ENCODE measurements at places on chromosomes 12 and 14.

DNA sequence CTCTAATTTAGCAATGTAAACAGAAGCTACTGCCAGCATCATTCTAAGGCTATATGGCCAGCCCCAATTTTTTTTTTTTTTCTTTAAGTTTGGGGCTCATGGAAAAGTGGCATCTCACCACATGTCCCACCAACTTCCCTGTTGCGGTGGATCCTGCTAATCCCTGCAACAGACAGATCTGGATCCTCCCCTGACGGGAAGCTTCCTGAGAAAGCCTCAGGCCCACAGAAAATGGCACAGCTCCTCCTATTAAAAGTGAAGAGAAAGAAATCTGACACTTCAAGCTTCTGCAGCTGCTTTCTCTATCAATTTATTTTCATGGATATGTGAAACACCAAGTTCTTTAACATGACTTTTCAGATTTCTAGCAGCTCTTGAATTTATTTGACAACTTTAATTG, 433.8 kb upstream of the DCN start:
- no peak for DNase-seq

GRCh38 chr12:40819436-40820108, 127.3 kb downstream of the CNTN1 start:
- DNase-seq, result no peak

GRCh38 chr12:62533755-62534107, 67.1 kb downstream of the MON2 start:
- no peak for DNase-seq

DNA sequence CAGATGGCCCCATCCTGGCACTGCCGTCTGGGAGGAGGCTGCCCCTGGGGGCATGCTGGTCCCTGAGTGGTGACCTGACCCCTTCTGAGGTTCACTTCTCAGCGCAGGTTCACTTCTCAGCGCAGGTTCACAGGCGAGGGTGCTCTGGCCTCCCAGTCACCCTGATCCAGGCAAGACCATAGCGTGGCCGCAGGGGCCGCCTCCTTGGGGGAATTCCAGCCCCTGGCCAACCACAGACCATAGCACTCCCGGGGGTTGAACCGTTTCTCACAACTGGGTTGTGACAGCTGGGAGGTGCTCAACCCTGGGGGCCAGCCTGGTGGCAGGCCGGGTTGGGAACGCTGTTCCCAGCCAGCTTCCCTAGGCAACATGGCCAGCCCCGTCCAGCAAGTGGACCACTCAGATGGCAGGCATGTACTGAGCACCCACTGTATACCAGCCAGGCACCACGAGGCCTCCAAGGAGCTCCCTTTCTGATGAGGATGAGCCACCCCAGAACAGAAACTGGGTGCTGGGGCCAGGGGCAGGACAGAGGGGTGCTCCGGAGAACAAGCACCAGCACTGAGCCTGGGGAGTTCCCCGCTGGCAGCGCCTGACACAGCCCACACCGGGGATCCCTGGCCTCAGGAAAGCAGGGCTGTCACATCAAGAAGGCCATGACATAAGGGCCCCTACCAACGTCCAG, 28.3 kb upstream of the ZFP36L1 start:
- no peak for DNase-seq

DNA sequence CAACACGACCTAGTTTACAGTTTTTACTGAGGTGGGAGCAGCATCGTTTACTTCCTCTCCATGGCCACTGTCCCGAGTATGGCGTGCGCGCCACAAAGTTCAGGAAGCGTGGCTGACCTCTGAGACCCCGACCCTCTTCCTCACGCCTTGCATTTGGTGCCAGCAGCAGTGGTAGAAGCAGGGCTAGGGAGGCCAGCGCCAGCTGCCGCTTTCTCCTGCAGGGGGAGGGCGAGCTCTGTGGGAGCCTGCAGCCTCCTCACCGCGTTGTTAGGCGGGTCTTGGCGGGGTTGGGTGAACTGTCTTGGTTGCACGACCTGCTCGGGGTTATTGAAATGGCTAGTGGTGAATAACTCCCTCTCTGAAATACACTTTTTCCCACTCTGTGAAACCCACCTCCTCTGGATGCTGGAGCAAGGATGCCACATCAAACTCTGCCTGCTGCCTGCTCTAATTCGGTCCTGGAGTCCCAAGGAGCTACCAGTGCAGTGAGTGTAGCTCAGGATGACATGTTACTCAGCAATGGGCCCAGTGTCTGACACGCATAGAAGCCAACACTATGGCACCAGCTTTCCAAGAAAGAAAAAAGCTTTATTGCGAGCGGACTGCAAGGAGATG, 22.3 kb upstream of the TDRD9 start:
- DNase-seq, result no peak

- no peak for DNase-seq
These were observed 109.5 kb upstream of the NAP1L1 start for GRCh38 chr12:76193961-76194360.

DNA sequence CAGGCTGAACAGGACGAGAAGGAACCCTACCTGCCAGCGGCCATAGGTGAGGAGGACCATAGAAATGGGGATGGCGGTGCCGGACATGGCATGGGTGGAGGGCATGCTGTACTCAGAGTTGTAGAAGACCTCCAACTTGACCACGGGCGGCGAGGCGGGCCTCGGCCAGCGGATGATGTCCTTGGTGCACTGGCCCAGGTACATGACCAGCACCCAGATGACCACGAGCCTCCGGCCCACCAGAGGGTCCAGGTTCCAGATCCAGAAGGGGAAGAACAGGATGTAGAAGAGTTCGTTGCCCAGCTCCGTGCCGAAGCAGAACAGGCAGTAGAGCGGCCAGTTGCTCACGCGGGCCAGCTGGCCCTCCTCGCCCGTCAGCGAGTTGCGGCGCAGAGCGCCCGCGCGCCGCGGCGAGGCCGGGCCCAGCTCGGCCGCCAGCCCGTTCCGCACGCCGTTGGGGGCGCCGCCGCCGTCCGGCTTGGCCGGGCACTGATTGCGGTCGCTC, 582 bp downstream of the SGPP1 start:
- no peak for DNase-seq

- no peak for DNase-seq
These were observed 30.3 kb upstream of the ADIPOR2 start for GRCh38 chr12:1660304-1661187.

DNA sequence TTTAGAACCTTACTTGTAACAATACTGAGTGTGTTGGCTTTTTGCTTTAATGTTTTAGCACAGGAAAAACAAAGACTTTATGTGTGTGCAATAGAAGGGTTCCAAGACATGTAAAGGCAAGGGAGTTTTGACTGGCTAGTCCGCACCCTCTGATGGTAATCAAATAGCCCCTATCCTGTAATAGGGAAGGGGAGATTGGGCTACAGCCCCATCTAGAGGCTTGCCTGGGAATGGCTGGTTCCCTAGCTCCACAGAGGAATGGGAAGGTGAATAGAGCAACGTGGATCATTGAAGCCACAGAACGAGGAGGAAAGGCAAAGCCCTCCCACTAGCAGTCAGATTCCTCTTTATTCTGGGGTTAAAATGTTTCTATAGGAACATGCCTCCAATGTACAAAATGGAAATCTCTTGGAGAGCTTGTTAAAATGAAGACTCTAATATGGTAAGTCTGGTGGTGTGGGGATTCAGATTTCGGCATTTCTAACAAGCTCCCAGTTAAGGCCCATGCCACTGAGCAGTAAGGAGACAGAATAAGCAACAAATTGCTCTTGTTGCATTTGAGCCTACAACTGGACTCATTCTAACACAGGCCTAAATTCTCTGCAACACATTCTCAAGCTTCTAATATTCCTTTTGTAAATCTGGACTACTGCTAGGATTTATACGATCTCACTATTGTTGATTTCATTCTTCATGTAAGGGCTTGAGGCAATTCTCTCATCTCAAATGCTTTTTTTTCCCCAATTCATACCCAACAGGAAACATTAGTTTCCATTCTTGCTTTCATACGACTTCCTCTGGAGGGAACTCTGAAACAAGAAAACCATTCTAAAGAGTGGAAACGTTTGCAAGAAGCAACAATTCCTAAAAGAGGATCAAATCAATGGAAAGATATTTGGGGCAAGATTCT, 57.1 kb downstream of the NIN start:
- no peak for DNase-seq

DNA sequence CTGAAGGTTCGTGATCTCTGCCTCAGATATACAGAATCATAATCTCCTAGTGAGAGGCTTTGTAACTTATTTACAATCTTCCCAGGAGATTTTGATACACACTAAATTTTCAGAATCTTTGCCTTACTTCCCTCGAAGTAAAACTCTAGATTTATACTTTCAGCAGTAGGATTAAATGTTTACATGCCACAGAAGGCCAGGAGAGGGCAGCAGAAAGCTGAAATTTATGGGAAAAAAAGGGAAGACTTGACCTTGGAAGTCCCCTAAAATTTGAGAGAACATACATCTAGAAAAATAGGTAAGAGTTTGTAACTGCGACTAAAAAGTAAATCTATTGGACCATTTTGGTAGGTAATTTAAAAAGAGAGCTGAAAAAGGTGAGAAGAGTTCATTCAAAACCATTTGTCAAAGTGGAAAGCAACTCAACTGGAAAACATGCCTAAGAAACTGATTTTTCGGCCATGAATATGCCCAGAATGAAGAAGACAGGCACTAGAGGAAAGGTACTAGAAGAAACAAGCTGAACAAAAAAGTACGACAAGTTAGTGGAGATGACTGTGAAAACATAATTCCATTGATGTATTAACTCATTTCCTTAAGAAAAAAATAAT, 242.0 kb upstream of the MDGA2 start:
- DNase-seq, result no peak

GRCh38 chr14:84850595-84850994, 679.3 kb upstream of the FLRT2 start:
- no peak for DNase-seq

- DNase-seq, result no peak
These were observed 364.2 kb upstream of the TMPO start for GRCh38 chr12:98151105-98151590.

DNA sequence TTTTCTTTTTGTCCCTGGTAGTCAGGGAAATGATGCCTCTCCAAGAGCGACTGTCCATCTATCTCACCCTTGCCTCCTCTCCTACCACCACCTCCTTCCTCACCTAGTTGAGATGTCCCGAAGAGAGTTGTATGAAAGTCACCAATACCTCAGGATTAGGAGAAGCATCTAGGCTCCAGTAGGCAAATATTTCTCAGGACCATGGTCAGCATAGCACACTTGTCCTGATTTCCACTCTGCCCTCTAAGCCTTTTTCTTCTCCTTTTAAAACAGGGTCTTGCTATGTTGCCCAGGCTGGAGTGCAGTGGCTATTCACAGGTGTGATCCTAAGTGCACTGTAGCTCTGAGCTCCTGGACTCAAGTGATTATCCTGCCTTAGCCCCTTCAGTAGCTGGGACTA, 268.4 kb upstream of the PELI2 start:
- no peak for DNase-seq

- DNase-seq, result no peak
These were observed 123.4 kb upstream of the CPSF6 start for GRCh38 chr12:69115951-69116350.

DNA sequence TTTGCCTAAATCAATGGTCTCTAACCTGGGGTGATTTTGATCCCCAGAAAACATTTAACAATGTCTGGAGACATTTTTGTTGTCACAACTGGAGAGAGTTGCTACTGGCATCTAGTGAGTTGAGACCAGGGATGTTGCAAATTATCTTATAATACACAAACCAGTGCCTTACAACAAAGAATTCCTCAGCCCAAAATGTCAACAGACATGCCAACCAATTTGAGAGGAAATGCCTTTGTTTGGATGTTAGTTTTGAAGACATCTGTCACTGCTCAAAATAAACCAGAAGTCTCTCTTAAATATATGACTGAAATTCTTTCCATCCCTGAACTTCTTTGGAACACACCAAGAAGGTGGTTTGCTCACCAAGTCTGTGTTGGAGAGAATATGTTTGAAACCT, 336.9 kb upstream of the ATP2B1 start:
- DNase-seq, result no peak

DNA sequence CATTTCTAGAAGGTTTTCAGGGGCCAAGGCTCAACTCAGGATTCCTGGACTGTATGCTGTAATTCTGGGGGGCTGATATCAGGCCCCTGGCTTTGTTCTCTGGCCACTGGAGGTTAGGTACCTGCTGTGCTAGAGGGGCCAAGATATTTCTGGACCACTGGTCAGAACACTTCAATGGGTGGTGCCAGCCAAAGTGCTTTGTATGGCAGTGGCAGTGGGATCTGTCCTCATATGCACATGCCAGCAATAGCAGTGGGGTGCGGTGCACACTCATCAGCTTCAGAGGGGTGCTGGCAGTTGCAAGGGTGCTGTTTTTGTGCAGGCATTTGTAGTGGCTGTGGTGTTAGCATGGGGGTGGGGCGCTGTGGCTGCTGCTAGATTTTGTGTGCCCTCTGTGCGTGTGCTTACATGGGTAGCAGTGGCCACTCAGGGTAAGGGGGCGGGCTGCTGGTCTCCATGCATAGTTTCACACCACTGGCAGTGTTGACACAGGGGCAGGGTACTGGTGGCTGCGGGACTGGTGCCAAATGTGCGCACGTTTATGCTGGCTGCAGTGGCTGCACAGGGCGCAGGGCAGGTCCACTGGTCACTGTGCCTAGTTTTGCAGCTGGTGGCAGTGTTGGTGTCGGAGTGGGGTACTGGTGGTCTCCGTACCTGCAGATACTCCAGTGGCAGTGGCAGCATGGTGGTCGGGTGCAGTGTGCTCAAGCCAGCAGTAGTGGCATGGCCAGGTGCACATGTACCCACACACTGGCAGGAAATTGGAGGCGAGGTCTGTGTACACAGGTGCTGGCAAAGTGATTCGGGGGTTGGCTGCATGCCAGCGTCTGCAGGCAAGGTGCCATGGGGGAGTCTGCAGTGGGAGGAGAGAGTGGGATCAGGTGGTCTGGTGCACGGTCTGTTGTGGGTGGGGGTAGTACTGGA, 12.6 kb downstream of the NOPCHAP1 start:
- DNase-seq, result no peak

GRCh38 chr12:121443911-121444841, 44.3 kb downstream of the RNF34 start:
- no peak for DNase-seq
